ENCODE measurements at places on chromosomes 7 and 10.
A peak's percentile ranks its signal among the peaks of the same experiment; 100 is the strongest.

- DNase-seq = no peak
Observed at GRCh38 chr7:96729820-96730219, 20.2 kb upstream of the SEM1 start.

DNA sequence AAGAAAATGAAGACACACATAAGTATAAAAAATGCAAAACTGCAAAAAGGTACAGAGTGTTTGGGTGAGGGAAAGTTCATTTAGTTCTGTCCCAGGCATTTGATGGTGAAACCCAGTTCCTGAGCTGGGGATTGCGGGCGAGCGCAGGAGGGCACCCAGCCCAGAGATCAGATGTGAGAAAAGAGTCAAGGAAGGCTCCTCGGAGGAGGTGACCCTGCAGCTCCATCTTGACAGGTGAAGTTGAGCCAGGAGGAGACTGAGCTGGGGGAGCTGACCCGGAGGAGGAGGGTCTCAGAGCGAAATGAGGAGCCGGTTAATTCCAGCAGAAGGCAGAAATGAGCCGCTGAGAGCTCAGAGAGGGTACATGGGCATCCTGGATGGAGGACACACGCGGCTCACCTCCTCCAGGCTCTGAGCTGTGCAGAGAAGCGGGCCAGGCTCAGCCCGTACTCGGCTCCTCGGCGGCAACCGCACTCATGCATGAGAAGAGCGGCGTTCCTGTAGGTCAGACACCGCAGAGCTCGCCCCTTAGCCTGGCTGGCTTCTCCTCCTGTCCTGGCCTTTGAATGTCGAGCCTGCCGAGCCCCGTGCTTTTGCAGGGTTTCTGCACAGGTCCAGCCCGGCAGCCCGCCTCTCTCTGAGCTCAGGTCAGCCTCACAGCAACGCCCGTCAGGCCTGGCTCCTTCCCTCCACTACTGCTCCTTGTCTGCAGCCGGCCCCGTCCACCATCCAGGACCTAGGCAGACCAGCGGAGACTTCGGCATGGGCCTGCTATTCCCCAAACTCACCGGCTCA is 9.5 kb upstream of the RAMP3 start:
- no peak for DNase-seq

GRCh38 chr10:13223241-13223640 is 10.9 kb downstream of the UCMA start:
- no peak for DNase-seq

- no peak for DNase-seq
Observed at GRCh38 chr7:71696511-71696910, 564.6 kb downstream of the GALNT17 start.

- peak; percentile 7 for DNase-seq
Observed at GRCh38 chr7:92260248-92260781, 14.5 kb downstream of the ANKIB1 start.

DNA sequence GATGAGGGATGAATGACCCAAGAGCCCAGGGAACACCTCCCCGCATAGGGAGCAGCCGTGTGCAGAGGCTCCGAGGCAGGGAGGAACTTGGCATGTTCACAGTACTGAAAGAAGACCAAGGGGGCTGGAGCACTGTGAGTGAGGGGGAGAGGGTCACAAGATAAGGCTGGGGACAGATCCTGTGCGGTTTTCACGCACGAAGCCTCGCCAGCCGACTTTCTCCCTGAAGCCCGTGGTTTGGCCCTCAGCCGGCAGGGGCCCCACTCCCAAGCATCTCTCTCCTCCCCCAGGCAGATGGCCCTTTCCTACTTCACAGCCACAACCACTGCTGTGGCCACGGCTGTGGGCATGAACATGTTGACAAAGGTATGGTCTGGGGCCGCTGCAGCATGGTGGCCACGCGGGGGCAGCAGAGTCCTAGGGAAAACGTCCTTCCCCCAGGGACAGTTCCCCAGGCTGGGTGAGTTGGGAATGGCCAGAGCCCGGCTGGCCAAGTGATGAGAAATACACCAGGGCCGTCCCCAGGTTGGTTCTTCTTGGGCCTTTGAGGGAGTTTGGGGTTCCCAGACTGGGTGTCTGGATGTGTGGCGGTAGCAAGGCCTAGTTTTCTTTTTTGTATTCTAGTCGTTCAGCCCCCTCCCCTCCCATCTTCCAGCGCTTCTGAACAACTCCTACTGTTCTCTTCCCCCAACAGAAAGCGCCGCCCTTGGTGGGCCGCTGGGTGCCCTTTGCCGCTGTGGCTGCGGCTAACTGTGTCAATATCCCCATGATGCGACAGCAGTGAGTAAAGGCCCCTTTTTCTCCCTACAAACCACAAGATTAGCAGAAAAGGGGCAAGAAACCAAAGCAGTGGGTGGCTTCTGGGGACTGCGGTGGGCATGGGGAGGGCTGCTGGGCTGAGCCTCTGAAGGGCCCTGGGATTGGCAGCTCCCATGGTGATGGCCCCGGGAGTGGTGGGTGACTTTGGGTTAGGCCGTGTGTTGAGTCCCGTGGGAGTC is 14.4 kb upstream of the WBP1L start:
- DNase-seq = peak; percentile 76

GRCh38 chr10:48287417-48288391 is 13.2 kb upstream of the FRMPD2 start:
- no peak for DNase-seq

GRCh38 chr10:7659560-7659959 is 7.2 kb downstream of the ITIH5 start:
- no peak for DNase-seq

DNA sequence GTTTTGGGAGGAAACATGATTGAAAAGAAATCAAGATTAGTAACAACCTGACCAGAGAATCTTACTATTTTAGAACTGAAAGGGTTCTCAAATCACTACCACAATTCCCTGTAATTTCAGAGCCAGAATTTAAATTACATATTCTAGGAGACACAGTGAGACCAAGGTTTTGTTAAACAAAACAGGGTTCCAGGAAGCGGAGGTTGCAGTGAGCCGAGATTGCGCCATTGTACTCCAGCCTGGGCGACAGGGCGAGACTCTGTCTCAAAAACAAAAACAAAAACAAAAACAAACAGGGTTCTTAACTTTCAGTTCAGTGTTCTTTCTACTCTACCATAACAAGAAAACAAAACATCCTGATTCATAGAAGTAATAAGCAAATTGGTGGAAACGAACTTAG is 57.6 kb downstream of the SNX13 start:
- DNase-seq = no peak

GRCh38 chr7:29342761-29343160 is 148.2 kb downstream of the CHN2 start:
- no peak for DNase-seq

DNA sequence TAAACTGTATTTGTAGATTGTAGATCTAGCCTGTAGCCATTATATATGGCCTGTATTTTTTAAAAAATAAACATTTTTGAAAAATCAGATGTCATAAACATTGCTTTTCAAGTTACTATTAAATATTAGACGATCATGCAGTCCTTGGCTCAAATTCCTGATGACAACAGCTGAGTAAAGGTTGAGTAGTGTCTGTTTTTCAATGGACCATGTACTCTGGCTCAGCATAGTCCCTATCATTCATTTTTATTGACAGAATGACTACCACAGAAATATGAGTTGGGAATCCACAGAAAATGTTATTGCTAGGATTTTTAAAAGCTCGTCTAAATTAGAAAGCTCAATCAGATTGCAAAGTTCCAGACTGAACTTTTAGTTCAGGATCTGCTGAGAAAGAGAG is 145.4 kb downstream of the SORCS1 start:
- DNase-seq = no peak
